ENCODE measurements at places on chromosomes 3 and 15.

GRCh38 chr3:18730491-18730890 lies 305.4 kb upstream of the SATB1 start:
- no peak for DNase-seq

- no peak for DNase-seq
These were observed 52.7 kb upstream of the SPATA12 start for GRCh38 chr3:57007521-57008460.

DNA sequence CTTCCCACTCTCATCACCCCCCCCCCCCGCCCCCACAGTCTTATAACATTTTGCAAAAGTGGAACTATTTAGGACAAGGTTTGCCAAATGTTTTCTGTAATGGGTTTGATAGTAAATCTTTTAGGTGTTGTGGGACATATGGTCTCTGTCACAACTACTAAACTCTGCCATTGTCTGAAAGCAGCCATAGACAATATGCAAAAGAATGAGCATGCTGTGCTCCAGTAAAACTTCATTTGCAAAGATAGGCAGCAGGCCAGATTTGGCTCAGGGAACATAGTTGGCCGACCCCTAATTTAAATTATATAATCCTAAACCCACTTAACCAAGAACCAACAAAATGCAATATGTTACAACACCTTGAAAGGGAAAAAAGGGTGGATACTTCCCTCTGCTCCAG lies 46.4 kb downstream of the TIPARP start:
- peak; percentile 39 for DNase-seq

GRCh38 chr3:83039422-83039821 lies 1278.0 kb upstream of the GBE1 start:
- no peak for DNase-seq

DNA sequence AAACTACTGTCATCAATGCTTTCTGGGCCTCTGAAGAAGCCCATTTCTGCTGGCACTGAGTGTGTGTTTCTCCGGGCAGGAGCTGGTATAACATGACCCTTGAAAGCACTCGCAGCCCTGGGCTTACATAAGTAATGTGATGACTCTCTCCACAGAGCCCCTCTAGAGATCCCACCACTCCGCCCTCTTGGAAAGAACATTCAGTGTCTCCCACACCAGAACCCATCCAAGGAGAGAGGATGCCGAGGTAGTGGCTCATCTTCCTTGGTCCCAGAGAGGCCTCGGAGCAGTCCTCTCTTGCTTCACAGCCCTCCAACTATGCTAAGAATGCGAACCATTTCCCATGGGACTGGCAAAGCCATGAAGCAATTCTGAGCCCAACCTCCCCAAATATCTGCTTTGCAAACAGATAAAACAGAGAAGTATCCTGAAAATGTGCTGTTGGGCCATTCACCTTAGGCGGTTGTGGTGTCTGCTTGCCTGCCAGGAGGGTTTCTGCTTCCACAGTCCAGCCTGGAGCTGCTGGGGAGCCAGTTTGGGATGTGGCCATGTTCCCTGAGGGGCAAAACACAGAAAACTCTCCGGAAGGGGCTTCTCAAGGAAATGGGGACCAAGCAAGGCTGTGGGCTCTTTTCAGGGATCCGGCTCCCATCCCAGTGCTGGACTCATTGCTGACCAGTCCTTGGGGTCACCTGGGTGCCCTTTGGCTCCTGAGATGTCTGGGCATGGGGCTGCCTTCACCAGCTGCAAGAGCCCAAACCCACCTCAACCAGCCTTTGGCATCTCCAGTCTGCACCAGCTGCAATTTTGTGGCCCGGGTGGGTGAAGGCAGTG lies 47.3 kb downstream of the AMOTL2 start:
- no peak for DNase-seq

DNA sequence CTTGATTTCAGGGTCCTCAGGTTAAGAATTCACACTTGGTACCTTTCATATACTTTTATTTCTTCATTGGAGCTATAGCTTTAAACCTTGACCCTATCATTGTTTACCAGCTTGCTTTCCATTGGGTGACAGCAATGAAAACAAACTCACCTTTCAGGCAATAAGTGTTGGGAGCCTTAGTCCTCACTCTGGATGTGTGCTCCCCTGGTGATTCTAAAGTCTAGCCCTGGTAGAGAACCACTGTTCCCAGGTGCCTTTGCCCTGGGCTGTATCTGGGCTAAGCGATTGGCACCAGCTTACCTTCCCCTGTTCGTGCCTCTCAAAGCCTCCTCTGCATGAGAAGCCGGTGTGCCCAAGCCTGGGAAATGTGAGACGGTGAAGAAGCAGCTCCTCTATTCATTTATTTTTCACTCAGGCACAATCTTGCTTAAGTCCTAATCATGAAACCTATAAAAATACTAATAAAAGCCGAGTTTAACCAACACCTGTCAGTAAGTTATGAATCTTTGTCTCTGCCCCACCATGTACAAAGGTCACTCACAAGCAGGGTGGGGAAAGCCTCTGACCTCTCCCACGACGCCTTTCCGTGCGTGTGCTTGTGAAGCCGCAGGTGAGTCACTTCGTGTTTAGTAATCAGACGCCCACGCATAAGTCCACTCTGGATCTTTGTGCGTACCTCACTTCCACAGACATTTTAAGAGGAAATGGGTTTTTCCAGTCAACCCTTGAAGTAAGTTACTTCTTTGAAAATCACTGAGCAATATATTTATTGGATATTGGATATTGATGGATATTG lies 12.8 kb upstream of the ARRDC4 start:
- DNase-seq: no peak

- DNase-seq: peak; percentile 47
These were observed 198.2 kb downstream of the SLCO3A1 start for GRCh38 chr15:92051716-92052115.

DNA sequence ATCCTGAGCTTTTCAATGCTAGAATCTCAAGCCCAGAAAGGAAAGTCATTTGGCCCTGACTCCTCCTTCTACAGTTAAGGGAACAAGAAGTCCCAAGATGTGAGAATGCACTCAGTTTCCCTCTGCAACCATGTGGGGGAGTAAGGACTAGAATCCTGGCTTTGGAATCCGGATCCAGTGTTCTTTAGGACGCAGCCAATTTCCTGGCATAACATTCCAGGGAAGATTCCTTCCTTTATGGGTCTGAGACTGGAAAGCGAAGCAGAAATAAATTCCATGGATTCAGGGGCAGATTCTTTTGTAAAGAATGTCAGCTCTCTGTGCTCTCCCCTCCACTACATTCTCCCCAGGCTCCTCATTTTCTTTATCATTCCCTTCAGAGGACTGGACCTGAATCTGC lies 151.8 kb upstream of the SOX14 start:
- no peak for DNase-seq

DNA sequence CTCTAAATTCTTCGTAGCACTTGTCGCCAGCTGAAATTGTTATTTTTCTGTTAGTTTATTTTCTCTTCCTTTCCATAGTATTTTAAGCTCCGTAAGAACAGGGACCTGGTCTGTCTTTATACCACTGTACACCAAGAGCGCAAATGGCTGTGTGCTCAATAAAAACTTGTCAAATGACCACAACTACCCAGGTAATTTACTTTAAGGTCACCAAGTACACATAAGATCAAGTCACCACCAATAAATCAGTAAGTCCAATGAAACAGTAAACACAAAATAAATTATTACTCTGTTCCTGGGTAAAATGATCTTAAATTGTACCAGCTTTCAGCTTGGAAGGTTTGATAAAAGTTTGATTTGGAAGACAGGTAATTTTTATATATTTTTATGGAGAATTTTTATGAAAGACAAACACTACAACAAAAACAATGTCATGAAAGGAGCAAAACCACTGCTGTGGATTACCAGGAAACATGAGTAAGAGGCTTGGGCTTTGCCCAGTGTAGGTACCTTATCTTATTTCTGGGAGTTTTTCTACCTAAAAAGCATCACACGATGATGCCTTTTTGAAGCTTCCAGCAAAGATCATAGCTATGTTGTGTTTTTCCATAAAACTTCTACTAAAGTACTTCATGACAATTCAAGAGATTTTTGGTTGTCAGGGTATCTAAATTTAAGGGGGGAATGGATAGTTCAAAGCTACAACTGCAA lies 406.8 kb downstream of the SHQ1 start:
- no peak for DNase-seq

DNA sequence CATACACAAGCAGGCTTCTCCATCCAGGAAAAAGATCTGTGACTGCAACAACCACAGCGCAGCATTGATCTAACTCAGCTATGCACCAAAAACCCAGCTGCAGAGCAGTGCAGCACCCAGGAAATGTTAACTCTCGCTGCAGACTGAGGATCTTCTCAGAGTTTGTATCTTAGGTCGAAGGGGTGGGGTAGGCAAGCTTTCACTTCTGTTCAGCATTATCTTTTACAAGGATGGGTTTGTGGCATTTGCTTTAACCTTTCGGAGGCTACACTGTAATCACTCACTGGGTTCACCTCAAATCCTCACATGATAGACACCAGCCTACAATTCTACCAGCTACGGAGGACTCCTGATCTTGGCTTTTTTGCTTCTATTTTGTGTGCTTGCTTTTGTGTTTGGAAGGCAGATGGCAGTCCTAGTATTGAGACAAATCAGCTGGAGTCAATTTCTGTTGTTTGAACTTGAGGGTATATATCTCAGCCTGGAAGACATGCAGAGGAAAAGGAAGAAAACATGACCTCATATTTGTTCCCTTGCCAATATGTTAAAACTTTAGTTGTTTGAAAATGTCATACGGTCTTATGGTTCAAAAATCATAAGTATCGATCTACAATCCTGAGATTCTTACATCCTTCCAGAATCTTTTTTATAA lies 25.2 kb downstream of the LRRK1 start:
- no peak for DNase-seq

DNA sequence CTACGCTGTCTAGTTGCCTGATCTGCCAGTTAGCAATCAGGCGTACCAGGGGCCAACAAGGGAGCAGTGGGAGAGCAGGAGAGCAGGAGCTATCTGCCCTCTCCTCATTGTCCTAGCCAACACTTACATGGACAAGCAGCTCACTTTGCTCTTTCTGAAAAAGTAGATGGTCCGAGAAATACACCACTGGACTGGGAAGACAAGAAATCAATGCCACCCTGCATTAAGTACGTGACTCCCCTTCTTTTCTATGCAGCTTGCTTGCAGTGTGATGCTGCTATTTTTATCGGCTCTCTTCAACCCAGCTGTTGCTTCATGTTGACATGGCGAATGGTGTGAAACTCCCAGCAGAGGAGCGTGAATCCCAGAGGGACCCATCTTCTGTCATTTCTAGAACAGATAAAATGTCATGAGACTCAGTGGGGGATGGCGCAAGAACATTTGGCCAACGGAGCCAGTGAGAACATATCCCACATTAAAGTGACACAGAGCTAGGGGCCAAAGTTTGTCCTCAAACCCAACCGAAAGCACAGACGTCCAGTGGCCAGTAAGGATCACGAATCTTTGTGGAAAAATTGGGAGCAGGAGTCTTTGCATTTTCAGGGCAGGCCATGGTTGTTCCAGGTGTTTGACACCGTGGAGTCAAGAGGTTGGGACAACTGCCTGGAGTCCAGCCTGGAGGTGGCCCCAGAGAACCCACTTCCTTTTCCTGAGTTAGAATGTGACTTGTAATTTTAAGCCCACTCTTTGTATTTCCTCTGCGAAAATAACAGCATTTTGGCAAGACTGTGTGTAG lies 53.7 kb upstream of the MEF2A start:
- DNase-seq: no peak

DNA sequence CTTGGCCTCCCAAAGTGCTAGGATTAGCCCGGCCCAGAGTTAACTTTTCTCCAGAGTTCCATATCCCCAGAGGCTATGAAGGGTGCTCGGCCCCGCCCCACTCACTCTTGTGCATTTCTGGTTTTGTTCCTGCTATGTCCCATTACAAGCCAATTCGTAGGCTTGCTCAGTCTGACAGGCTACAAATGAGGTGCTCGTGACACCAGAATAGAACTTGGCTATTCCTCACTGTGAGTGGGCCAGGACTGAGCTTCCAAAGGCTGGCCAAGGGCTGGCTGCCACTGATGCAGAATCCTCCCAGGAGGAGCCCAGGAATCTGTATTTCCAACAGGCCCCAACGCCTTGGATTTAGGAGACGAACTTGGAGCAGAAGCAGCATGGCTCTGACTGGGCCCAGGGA lies 282.7 kb upstream of the C2CD4B start:
- no peak for DNase-seq

DNA sequence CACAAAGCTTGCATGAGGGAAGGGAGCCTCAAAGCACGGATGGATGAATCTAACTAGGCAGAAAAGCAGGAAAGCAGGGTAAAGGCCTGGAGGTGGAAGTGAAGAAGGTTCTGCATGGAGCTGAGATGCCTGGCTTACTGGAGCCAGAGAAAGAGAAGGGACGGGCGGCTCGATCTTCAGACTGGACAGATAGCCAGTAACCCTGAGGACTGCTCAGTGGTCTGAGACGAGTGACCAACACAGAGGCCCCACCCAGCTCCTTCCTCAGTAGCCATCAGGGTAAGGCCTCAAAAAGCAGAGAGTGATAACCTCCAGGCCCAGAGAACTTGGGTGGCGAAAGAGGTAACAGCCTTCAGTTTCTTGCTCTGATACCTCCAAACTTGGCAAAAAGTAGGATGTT lies 6.4 kb downstream of the CLN6 start:
- peak; percentile 32 for DNase-seq

DNA sequence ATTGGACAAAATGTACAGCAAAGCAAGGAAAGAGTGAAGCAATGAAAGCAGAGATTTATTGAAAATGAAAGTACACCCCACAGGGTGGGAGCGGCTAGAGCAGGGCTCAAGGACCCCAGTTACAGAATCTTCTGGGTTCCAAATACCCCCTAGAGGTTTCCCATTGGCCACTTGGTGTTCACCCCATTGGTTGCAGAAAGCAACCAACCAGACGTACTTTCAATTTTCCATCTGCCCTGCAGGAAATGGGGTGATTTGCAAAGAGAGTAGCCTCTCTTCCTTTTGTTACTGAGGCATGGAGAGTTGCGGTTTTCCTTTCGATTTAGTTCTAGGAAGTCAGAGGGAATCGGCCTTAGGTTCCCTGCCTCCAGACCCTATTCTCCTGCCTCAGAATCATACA lies 2.4 kb downstream of the PML start:
- DNase-seq: no peak

- DNase-seq: peak; percentile 96
These were observed 12.6 kb downstream of the CEP152 start for GRCh38 chr15:48798319-48798718.

- no peak for DNase-seq
These were observed 47.0 kb downstream of the MTHFS start for GRCh38 chr15:79849789-79850188.

DNA sequence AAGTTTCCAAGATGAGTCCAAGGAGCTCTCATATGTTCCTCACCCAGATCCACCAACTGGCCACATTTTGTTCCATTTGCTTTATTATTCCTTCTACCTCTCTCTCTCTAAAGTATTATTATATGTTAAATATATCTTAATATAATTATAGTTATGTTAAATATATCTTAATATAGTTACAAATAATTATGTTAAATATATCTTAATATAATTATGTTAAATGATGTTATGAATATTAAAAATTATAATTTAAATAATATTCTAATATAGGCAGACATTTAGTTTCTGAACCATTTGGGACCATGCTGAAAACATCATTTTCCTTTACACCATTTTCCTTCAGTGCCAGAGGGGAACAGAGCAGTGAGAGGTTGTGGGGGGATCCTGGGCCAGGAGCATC lies 50.0 kb upstream of the MEX3B start:
- no peak for DNase-seq

GRCh38 chr3:106305127-106305526 lies 436.3 kb upstream of the CBLB start:
- DNase-seq: no peak

GRCh38 chr15:72229076-72229946 lies 1.7 kb downstream of the PKM start:
- peak; percentile 57 for DNase-seq
